ENCODE measurements at places on chromosomes 5 and 9.

GRCh38 chr9:117718085-117718484 lies 13.9 kb downstream of the TLR4 start:
- no peak for DNase-seq

DNA sequence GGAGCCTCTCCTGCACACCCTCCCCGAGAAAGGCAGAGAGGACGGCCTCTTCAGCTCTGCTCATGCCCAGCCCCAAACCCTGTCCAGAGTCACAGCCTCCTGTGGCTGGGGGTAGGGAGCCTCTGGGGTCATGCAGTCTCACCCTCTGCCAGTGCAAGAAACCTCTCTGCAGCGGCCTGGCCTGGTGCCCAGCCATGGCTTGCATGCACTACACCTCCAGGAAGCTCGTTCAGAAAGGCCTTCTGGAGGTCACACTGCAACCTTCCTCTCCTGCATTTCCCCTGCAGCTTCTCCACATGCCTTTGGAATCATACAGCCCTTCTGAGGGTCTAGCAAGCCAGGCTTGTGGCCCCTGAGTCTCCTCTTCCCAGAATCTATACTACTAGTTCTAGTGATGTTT lies 17.9 kb downstream of the CSF1R start:
- no peak for DNase-seq

DNA sequence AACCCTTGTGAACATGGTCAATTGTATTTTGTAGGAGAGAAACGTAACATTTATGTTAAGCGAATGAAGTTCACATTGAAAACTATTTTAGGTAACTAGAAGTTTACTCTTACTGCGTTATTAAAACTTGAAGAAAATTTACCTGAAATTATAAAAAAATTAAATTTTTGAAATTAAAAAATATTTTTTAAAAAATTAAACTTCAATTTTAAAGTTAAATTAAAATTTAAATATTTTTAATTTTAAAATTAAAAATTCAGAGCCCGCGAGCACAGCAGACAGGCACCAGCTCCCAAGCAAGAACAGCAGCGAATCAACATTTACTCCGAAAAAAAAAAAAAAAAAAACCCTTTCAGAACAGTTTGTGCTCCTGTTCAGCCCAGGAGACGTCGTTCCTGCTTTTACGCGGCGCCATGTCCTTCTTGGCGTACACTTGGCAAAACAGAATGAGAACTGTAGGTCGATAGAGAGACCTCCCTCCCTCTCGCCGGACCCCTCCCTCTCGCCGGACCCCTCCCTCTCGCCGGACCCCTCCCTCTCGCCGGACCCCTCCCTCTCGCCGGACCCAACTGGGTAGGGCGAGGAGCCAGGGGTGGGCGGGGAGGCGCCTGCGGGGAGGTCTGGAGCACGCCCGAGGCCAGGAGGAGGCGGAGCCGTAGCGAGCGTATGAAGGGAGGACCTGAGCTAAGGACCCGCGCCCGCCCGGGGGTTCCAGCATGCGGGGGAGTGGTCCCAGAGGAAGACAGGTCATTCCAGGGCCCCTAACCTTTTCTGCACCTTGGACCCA lies 235.8 kb downstream of the ROR2 start:
- no peak for DNase-seq

- no peak for DNase-seq
Observed at GRCh38 chr9:74556685-74557084, 59.5 kb downstream of the RORB start.

GRCh38 chr9:114289571-114290481 lies 33.1 kb upstream of the ORM1 start:
- no peak for DNase-seq

- DNase-seq, result no peak
Observed at GRCh38 chr9:94210616-94211603, 48.2 kb upstream of the ZNF169 start.

GRCh38 chr5:127026166-127026565 lies 4.2 kb downstream of the MARCHF3 start:
- no peak for DNase-seq

DNA sequence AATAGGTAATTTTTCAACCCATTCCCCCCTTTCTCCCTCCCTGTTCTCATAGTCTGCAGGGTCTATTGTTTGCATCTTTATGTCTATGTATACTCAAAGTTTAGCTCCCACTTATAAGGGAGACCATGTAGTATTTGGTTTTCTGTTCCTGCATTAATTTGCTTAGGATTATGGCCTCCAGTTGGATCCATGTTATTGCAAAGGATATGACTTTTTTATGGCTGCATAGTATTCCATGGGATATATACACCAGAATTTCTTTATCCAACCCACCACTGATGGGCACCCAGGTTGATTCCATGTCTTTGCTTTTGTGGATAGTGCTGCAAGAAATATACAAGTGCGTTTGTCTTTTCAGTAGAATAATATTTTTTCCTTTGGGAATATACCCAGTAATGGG lies 761.6 kb upstream of the GRAMD2B start:
- DNase-seq, result no peak

- DNase-seq, result no peak
Observed at GRCh38 chr5:6592601-6593000, 40.2 kb downstream of the NSUN2 start.

- no peak for DNase-seq
Observed at GRCh38 chr9:120690372-120690771, 23.9 kb downstream of the MEGF9 start.

GRCh38 chr5:78719504-78720219 lies 71.1 kb upstream of the LHFPL2 start:
- no peak for DNase-seq

DNA sequence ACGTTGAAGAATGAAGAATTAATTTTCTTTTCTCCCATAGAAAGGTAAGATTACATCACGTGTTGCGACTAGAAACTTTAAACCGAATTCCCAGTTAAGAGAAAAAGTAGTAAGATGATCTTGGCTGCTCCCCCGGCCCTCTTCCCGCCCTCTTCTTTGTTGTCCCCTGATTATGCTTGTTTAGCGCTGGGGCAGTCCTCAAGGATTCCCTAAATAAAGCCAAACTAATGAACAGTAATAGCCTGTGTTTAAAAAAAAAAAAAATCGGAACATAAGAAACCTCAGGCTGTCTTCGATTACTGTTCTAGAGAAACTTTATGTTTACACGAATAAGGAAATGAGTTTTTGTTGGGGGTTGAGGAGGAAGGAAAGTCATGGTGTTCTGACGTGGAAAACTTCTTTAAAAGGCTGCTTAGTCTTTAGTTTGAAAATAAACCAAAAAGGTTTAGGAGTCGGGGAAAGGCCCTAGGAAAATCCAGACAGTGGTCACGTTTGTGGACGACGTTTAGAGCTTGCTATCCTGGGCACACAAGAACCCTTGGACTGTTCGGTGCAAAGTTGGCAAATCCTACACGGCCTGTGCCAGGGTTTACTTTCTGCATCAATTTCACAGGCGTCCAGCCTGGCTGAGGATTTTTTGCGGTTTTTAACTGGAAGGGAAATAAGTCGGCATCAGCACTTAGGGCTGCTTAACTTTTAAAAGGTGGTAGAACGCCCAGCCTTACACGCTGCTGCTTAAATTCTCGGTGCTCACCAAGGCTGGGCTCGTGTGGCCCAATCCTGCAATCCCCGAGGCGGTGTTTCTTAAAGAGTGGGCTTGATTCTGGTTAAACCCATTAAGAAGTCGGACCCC lies 1.1 kb upstream of the MAT2B start:
- DNase-seq, result no peak

DNA sequence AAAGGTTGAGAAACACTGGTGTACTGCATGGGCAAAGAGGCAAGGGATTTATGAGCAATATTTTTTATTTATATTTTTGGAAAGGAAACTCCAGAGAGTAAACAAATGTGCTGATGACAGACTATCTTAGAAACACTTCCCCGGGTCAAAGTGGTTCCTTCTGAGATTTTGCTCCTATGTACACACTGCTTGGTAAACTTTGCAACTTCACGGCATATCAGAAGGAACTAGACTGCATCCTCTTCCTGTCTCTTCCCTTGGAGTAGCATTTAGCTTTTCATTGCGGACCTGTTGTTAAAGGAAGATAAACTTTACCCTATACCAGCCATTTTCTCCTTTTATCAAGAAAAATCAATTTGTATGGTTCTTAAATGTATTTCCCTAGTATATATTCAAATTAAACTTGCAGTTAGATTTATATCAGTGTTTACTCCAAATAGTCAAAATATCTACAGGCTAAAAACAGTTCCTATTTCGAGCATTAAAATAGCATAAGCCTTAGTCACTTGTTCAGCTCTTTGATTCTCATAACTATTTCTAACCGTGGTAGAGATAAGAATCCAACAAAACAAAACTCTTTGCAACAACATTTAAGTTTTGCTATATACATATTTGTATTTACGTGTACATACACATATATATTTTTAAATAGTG lies 48.0 kb upstream of the LRRC19 start:
- no peak for DNase-seq

GRCh38 chr5:155773680-155774079 lies 553.3 kb upstream of the SGCD start:
- DNase-seq, result no peak

DNA sequence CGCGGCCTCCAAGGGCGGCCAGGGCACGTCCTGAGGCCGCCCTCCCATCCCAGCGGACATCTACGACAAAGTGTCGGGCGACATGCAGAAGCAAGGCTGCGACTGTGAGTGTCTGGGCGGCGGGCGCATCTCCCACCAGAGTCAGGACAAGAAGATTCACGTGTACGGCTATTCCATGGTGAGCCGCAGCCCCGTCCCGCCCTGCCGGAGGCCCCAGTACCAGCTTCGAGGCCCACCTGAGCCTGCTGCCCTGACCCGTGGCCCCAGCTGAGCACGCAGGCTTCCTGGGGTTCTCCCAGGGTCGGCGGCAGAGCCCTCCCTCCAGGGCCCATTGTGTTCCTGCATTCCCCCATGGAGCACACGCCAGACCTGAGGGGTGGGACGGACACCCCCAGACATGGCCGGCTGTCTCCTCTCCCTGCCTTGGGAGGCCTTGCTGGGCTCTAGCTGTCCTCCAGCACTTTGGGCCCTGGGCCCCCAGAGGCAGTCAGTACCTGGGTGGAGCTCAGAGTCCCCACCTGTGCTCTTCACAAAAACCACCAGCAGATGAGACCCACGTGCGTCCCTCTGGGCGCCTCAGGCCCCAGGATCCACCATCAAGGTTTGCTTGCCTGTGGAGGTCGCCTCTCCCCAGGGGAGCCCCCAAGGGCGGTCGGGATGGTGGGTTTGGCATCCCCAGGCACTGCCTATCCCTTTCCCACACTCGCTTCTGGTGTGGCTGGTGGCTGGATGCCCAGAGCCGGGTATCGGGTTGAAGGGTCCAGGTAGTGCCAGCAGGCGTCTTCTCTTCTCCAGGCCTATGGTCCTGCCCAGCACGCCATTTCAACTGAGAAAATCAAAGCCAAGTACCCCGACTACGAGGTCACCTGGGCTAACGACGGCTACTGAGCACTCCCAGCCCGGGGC lies 1.0 kb downstream of the PHPT1 start:
- DNase-seq, result no peak

DNA sequence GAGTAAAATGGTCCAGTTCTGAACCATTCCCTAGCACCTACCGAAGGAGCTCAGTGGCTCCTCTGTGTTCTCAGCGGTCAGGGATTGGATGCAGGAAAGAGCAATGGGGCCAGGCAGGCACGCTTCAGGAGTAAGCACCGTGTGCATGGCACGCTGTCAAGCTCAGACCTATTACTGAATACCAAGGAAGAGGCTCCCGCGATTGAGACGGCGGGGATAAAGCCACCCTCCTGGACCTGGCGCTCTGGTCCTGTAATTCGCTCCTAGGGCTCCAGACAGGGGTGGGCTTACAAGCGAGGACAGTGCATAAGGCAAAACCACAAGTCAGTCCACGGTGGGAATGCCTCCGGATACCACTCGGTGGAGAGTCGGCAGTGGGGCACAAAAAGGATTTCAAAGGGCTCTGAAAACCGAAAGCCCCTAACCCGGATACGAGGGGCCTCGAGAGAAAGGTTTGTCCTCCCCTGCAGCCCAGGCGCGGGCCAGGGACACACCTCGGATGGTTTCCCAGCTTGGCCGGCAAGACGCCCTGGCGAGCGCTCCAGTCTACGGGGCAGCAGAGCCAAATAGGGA lies 988 bp downstream of the OXCT1 start:
- peak; percentile 49 for DNase-seq

- DNase-seq, result no peak
Observed at GRCh38 chr5:170628028-170628427, 124.2 kb downstream of the KCNIP1 start.

DNA sequence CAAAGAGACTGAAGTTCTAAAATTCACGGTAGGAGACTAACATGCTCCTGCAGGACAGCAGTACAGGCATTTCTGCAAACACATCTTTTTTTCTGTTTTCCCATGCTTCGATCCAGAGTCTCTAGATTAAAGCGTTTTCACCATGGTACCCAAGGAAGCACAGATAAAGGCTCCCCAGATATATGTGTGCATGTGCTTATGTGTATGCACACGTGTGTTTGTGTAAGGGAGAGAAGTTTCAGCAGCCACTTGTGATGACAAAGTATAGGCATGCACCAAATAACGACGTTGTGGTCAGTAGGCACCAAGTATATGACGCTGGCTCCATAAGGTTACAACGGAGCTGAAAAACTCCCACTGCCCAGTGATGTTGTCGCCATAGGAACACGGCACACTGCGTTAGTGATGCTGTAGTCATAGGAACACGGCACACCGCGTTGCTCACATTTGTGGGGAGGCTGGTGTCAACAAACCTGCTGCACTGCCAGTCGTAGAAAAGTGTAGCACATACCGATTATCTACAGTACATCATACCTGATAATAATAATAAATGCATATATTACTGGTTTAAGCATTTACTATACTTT lies 21.7 kb downstream of the MED10 start:
- DNase-seq, result no peak

- DNase-seq, result no peak
Observed at GRCh38 chr9:123399803-123400378, 43.9 kb downstream of the CRB2 start.

- no peak for DNase-seq
Observed at GRCh38 chr5:115869256-115869795, 27.6 kb downstream of the AP3S1 start.

- no peak for DNase-seq
Observed at GRCh38 chr5:135977375-135977928, 22.7 kb upstream of the LECT2 start.

DNA sequence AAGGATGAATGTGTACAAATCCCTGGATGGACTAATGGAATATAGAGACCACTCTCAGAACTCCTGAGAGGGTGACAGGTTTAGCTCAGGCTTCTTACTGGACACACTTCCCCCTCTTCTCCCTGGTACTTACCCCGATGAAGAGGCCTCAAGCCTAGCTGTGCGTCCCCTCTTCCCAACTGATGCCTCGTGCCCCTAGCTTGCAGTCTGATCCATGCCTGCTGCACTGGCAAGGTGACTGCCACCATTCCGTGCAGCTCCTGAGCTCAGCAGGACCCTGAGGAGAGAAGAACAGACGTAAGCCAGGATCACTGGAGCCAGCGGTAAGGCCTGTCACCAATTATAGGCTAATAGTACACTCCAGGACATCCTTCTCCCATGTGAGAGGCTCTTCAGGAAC lies 5.5 kb upstream of the STOML2 start:
- no peak for DNase-seq

DNA sequence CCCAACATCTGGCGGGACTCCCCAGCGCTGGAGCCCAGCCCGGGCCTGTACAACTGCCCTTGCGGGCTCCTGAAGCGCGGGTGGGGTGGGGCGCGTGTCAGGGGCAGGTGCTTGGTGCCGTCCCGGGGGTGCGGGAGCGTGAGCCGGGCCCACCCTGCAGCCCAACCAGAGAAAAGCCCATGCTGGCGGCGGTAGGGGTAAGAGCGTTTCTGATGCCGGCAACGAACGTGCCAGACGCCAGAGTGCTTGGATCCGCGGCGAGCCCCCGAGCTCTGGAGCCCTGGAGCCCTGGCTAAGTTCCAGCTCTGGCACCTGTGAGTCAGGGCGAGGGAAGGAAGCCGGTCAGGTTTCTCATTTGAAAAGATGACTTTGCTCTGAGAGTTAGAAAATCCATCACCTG lies 58.0 kb downstream of the ZNF510 start:
- no peak for DNase-seq

GRCh38 chr5:14962604-14963003 lies 91.0 kb upstream of the ANKH start:
- no peak for DNase-seq

Data from NCI-H1694 treated with DMSO at 0.1 percent for 48 hours (cell line).